ENCODE measurements at places on chromosomes 1 and 21. TPM values are rescaled to one million over a fixed set of nuclear protein-coding genes. Genes with fewer than 3 reads are reported as not detected.

Gene RLF
- total RNA-seq, result 36.8 TPM

DNA sequence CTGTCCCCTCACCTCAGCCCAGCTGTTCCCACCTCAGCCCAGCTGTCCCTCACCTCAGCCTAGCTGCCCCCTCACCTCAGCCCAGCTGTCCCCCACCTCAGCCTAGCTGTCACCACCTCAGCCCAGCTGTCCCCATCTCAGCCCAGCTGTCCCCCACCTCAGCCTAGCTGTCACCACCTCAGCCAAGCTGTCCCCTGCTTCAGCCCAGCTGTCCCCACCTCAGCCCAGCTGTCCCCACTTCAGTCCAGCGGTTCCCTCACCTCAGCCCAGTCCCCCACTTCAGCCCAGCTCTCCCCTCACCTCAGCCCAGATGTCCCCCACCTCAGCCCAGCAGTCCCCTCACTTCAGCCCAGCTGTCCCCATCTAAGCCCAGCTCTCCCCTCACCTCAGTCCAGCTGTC lies 88.4 kb upstream of the CSF3R start:
- no peaks in the 10 kb centered on the region for H3K4me1 ChIP-seq
- DNase-seq, result no peak
- no peaks in the 10 kb centered on the region for H3K36me3 ChIP-seq
- H3K4me3 ChIP-seq, result no peak overlapping the region
- no peaks in the 10 kb centered on the region for H3K27me3 ChIP-seq
- no peak overlapping the region for H3K27ac ChIP-seq

Gene KRTAP13-2
- not detected for total RNA-seq

DNA sequence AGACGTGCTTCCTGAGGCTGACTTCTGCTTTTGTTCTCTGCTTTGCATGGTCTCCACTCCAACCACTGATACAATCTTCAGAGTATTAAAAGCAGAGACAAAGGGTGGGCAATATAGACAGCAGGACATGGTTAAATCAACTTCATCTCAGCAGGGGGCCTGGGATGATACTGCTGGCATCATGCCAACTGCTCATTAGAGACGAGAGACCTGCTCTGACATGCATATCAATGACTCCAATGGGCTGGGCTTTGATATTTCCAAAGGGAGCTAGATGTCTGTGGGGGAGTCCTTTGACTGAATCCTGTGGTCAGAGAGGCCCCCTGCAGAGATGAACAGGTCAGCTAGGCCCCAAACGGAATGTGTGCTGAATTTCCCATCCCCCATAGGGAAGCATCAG lies 106.6 kb downstream of the ACTL8 start:
- H3K4me3 ChIP-seq, result no peak overlapping the region
- H3K27ac ChIP-seq, result no peak overlapping the region
- no peaks in the 10 kb centered on the region for H3K4me1 ChIP-seq
- H3K36me3 ChIP-seq, result no peaks in the 10 kb centered on the region
- no peaks in the 10 kb centered on the region for H3K27me3 ChIP-seq

GRCh38 chr1:54259546-54260140 lies 59.7 kb downstream of the MRPL37 start:
- H3K27me3 ChIP-seq, result no peaks in the 10 kb centered on the region
- H3K27ac ChIP-seq, result no peak overlapping the region
- H3K4me1 ChIP-seq, result no peaks in the 10 kb centered on the region

DNA sequence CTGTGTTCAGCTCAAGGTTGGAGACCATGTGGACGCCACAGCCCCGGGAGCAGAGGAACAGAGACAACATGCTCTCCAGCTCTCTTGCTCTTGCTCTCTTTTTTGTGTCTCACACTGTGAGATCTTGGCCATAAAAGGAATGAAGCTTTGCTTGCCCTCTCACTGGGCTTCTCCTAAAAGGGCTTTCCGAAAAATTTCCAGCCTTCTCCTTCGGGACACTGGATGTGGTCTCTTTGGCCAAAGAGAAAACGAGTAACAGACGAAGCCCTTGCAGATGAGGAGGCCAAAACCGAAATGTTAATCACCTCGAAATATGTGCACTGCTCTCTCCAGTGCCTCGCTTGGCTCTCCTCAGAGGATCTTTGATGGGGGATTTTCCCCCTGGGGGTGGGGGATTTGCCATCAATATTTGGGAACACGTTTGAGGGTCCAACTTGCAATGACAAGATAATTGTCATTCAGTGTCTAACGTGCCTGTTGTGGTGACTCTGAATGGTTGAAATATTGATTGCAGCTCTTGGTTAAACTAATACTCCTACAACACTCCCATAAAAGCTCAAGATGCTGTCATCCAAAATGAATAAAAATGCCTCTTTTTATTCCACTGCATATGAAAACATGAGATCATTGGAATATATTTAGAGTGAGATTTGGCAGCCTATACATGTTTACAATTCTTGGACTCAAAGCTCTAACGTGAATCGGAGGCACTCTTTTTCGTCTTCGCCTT lies 68.6 kb upstream of the ANGPTL1 start:
- H3K27me3 ChIP-seq, result no peaks in the 10 kb centered on the region
- H3K4me3 ChIP-seq, result no peak overlapping the region
- H3K27ac ChIP-seq, result no peak overlapping the region
- H3K36me3 ChIP-seq, result no peaks in the 10 kb centered on the region
- H3K4me1 ChIP-seq, result no peaks in the 10 kb centered on the region

DNA sequence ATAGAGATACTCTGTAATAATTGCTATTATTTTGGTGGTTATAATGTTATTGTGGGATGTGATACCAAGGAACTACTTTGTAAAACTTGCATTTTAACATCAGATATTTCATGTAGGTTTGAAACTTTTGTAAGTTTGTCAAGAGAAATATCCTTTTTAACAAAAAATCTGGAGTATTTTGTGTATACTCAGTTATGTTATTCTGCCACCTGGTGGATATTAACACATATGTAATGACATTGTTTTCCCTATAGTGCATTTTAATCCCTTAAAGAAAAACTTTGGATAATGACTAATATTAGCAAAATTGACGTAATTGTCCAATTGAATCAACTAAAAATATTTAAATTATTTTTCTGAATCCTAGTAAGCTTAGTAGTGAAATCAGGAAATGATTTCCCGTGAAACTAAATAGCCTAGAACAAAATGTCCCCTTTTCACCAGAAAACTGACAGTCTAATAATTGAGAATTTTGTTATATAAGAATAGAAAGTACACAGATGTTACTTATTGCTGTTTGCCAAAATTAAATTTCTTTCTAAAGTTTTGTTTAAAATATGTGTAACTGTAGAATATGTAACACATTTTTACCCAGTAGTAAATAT lies 39.6 kb downstream of the KCTD3 start:
- no peak overlapping the region for H3K27ac ChIP-seq
- no peak overlapping the region for H3K4me3 ChIP-seq
- DNase-seq, result no peak

Data from CD4-positive, CD25-positive, alpha-beta regulatory T cell (primary cell).